HCT116 (cell line): ENCODE measurements at places on chromosomes 7 and 10. TPM values are rescaled to one million over a fixed set of nuclear protein-coding genes. Genes with fewer than 3 reads are reported as not detected.

DNA sequence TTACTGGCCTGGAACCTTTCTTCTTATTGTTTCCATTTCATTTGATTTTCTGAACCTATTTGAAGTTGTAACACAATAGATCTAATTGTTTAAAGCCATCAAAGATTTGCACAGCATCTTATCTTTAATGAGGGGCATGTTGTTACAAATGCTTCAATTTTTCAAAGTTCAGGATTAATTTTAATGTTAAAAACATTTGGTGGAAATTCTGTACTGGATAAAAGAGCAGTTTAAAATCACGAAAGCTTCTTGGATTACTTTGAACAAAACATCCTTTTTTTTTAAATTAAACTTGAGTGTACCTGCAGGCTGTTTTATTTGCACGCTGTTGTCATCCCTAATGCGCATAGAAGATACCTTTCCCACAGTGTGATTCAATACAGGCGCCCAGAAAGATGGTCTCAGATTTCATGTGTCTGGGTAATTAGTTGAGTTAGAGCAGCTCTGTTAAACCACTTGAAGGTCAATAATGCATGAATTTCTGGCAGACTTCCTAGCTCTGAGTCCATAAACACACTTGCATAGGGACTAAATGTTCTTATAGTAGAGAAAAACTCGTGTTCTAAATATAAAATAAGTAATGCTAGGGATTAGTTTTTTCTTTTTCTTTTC, 29.3 kb upstream of the DDX50 start:
- no peak for DNase-seq

Gene FRMPD2
- total RNA-seq: 0.30 TPM

DNA sequence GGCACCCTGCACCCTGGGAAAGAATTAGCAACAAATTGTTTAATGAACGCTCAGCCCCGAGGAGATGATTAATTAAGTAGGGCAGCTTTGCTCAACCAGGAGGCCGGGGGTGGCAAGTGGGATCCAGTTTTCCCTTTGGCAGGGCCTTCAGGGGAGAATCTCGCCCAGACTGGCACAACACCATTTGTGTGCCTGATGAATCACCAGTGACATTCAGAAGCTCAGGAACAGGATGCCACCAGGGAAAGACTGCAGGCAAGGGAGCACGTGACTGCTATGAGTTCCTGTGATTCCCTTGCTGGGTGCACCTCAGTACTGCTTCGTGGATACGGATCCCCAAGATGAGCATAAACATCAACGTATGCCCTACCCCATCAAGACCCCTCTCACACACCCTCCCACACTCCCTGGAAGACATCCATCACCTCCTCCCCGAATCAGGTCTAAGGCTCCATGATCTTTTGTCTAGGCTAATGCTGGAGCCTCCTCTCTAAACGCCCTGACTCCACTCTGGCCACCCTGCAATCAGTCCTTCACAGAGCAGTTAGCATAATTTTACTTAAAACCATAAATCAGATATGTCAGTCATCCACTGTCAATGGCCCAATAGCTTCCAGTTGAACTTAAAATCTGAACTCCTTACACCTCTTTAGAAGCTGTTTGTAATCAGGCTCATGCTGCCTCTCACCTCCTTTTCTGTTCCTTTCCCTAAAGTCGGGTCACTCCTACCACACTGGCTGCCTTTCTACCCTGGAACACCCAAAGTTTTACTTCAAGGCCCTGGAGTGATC, 109.2 kb upstream of the AGK start:
- DNase-seq: no peak

DNA sequence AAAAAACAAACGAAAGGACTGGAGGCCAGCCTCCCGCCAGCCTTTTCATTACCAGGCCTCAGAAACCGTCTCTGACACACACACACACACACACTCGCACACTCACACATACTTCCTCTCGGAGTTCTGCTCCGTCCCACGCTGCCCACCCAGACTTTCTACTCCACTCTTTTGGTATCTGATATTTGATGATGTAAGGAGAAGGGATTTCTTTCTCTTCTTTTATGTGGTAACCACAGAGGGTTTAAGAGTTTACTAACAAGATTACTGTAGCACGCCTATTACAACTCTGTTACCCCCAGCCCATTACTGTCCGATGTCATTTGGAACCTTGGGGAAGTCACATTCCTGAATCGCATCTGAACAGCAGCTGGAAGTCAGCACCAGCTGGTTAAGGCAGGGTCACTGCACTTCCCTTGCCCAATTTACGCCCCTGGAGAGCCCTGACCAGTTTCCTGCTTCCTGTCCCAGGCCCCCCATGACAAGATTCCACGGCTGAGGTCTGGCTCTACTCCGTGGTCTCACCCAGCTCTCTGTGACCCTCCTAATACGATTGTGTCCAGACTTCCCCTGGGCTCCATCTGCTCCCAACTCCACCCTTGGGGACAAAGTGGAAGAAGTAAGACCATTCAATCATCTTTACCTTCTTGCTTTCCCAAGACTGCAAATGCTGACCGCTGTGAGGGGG, 1.1 kb downstream of the DENND2A start:
- DNase-seq: no peak

DNA sequence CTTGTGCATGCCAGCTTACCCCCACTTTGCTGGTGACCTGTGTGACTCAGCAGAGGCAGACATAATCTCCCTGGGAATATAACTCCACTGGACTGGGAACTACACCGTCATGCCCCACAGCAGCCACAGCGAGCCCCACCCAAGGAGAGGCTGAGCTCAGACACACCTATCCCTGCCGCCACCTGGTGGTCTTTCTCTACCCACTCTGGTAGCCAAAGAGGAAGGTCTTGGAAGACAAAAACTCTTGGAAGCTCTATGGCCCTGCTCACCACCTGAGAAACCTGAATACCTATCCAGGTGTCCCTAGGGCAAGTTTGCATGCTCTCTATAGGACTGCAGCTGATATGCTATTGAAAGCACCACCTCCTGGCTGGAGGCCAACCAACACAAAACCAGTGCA, 48.1 kb downstream of the MYO3A start:
- DNase-seq: no peak

Gene PDLIM1
- total RNA-seq: 67.4 TPM

Gene EPHB4
- 61.1 TPM for total RNA-seq

DNA sequence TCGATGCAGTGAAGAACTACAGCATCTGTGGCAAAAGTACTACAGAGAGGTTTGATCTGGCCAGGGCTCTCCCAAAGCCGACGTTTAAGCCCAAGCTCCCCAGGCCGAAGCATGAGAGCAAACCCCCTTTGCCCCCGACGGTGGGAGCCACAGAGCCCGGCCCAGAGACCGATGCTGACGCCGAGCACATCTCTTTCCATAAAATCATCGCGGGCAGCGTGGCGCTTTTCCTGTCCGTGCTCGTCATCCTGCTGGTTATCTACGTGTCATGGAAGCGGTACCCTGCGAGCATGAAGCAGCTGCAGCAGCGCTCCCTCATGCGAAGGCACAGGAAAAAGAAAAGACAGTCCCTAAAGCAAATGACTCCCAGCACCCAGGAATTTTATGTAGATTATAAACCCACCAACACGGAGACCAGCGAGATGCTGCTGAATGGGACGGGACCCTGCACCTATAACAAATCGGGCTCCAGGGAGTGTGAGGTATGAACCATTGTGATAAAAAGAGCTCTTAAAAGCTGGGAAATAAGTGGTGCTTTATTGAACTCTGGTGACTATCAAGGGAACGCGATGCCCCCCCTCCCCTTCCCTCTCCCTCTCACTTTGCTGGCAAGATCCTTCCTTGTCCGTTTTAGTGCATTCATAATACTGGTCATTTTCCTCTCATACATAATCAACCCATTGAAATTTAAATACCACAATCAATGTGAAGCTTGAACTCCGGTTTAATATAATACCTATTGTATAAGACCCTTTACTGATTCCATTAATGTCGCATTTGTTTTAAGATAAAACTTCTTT, 2.3 kb downstream of the LRRTM3 start:
- DNase-seq: no peak

DNA sequence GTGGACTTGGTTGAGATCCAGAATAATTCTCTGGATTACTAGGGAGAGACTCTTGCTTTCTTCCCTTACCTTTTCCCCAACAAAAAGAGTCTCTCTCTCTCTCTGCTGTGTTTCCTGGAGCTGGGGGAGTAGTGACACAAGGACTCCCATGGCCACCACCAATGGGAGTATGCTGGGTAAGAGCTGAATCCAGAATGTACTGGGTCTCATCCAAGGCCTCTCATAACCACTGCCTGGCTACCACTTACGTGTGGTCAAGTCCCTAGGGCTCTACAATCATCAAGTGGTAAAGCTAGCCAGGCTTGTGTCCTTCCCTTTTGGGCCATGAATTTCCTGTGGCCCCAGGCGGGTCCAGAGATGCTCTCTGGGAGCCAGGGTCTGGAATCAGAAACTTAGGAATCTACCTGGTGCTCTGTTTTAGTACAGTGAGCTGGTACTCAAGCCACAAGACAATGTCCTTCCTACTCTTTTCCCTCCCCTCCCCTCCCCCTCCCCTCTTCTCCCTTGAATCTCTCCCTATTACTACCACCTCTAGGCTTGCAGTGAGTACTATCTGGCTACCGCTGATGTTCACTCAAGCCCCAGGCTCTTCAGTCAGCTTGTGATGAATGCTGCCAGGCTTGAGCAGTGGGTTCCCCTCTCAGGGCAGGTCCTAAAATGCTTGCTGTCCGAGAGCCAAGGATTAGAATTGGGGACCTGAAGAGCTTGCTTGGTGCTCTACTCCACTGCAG, 196.6 kb downstream of the BBS9 start:
- no peak for DNase-seq

Gene FGF8
- total RNA-seq: 2.7 TPM

GRCh38 chr10:101666083-101666482, 28.9 kb downstream of the FBXW4 start:
- no peak for DNase-seq

DNA sequence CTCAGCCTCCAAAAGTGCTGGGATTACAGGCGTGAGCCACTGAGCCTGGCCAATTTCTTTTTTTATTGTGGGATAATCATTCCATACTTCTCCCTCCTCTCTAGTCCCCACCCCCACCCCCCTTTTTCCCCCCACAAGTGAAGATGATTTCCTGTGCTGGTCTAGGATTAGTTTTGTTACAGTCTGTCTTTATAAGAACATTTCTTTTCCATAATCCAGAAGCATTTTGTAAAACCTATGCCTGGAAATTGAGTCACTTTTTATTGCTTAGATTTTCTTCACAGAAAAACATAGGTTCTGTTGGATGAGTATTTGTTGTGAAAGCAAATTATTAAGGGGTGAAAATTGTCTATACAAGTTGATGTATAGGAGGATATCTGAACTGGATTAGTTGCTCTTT, 98.9 kb downstream of the KAT6B start:
- no peak for DNase-seq

DNA sequence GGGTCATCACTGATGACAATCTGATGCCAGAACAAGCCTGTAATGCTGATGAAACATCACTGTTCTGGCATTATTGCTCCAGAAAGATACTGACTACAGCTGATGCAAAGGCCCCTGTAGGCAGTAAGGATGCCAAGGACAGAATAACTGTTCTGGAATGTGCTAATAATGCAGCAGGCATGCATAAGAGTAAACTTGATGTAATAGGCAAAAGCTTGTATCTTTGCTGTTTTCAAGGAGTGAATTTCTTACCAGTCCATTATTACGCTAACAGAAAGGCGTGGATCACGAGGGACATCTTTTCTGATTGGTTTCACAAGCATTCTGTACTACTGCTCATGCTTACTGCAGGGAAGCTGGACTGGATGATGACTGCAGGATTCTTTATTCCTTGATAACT, 18.7 kb downstream of the LCOR start:
- no peak for DNase-seq

Gene VENTX
- not detected for total RNA-seq

DNA sequence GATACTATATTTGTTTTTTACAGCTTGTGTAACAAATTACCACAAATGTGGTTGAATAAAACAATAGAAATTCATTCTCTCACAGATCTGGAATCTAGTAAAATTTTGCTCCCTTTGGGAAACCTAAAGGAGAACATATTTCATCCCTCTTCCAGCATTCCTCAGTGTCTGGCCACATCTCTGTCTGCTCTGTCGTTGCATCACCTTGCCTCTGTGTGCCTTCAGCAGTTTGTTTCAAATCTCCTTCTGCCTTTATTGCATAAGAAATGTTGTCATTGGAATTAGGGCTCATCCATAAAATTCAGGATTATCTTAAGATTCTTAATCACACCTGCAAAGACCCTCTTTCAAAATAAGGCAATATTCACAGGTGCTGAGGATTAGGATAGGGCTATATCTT, 14.5 kb downstream of the OR2A14 start:
- DNase-seq: no peak

- DNase-seq: no peak
These were observed 525.8 kb downstream of the ZNF33B start for GRCh38 chr10:42112331-42113157.

DNA sequence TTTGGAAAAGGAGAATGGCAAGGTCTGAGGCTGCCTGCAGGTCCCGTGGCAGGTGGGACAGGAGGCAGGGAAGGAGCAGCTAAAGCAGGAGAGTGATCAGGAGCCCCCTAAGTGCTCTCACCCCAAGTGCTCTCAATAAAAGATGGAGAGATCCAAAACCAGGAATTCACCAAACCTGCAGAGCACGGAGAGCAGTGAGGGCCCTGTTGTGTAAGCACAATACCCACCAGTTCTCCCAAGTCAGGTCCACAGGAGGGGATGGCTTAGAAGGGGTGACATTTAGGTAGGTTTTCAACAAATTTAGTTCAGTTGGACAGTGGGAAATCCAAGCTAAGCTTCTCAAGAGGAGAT, 40.8 kb downstream of the GNA12 start:
- DNase-seq: no peak

DNA sequence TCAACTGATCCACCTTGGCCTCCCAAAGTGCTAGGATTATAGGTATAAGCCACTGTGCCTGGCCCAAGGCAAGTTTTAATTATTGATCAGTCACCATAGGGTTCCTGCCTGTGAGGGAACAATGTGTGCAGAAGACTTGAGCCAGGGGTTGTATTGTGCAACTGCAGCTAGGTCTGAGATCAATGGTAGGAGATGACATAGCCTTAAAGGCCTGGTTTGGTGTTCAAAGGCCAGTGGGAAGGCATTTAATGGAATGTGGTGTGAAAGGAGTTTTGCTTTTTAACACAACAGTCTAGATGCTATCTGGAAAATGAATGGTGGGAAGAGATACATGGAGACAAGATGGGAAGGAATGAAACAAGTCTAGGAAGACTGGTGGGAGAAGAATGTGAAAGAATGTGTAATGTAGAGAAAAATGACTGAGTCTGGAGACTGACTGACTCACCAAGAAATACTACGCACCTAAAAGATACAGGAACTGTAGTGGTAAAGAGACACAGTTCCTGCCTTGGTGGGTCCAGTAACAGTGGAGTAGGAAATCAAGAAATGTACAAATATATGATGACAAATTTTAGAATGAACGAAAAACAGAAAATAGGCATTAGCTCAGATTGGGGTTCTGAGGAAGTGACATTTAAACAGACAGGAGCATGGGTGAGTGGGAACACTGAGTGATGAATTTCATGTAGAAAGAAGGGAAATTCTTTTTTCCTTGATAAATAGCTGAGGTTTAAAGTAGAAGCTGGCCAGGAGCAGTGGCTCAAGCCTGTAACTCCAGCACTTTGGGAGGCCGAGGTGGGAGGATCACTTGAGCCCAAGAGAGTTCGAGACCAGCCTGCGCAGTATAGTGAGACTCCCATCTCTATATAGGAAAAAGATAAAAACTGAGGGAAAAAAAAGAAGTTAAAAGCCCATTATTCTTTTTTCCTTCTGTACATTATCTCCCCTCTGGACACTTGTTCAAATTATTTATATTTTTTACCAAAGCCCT, 9.4 kb downstream of the HNRNPF start:
- DNase-seq: no peak

- DNase-seq: no peak
These were observed 53.1 kb upstream of the KDM7A start for GRCh38 chr7:140229591-140230515.

Gene MRLN
- not detected for total RNA-seq

Gene SOSTDC1
- 0.20 TPM for total RNA-seq
